ENCODE measurements at places on chromosomes 6 and 20.

GRCh38 chr20:23007886-23008655 is 27.0 kb upstream of the SSTR4 start:
- DNase-seq, result no peak

DNA sequence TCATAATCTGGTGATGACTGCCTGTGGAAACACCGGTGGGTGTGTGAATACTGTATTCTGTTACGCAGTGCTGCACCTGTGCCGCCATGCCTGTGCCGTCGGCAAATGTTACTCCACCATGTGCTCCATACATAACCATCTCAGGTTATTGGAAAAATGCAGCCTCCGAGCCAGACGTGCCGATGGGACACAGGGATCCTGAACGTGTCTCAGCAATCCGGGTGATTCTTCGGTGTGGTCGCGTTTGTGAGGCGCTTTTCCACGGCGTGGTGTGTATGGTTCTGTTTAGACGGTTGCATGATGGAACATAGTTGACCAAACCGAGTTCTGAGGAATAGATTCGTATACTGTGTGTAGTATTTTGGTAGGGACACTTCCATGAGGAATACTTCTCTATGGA is 130.3 kb downstream of the SMOC2 start:
- no peak for DNase-seq

DNA sequence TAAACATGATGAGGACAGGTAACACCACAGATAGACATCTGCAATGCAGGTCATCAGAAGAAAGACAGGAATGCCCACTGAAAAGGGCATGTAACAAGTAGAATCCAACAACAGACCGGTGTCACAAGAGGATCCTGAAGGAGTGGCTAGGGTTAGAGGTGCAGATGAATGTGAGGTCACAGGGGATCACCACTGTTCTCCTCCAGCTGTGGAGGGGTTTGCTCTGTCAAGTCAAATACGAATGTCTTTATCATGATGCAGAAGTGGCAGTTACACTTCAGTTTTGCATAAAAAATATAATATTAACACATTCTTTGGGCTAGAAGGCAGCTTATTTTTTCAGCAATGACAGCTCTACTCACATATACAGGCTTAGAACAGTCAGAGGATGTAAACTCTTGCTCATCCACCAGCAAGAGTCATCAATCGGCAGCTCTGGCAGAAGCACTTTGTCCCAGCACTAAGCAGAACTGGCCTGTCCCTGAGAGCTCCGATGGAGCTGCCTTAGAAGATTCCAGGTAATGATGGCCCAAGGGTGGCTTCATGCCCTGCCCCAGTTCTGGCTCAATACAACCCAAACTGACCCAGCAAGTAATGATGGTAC is 130.4 kb upstream of the TRAF3IP2 start:
- DNase-seq, result no peak

DNA sequence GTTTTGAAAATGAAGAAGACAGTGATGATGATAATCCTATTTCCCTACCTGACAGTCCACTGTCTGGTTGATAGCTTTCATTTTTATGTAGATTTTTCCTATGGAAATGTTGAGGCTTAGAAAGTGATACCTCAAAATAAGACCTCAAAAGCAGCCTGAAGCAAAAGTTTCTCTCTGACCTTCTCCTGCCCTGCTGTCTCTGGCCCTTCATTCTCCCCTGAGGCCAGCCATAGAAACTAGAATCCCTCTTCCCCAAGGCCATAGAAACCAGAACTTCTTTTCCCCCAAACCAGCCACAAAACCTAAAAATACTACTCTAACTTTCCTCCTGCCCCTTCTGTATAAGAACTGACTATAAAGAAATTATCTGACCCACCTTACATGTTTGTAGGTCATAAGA is 52.6 kb upstream of the GCM1 start:
- DNase-seq, result no peak

GRCh38 chr6:152554851-152555250 is 82.3 kb downstream of the SYNE1 start:
- no peak for DNase-seq

GRCh38 chr20:17525650-17526049 is 5.5 kb downstream of the BFSP1 start:
- no peak for DNase-seq

GRCh38 chr6:40912158-40912946 is 126.7 kb downstream of the UNC5CL start:
- DNase-seq, result no peak

- DNase-seq, result no peak
Measured at GRCh38 chr6:132934496-132934895, 120.1 kb downstream of the RPS12 start.

- DNase-seq, result no peak
Measured at GRCh38 chr20:57691699-57692098, 18.1 kb downstream of the PMEPA1 start.

GRCh38 chr6:34950849-34951248 is 61.8 kb downstream of the ANKS1A start:
- DNase-seq, result no peak

DNA sequence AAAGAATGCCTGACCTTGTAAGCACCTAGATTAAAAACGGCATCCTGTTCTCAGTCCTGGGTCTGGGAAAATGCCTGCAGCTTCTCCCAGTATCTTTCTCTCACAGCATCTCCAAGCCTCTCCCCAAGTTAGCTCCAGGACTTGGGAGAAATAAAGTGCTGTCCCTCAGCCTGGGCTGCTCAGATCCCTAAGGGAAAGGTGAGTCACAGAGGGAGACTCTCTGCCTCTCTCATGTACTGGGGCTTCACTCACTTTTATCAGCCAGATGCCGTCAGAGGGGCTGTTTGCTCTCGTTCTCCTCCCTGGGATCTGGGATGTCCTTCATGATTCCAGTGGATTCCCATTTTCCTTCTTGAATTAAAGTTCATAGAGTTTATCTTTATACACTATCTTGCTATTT is 293.6 kb downstream of the COL12A1 start:
- no peak for DNase-seq
